ENCODE measurements at places on chromosomes 3 and 15. TPM values are rescaled to one million over a fixed set of nuclear protein-coding genes. Genes with fewer than 3 reads are reported as not detected.
A peak's percentile ranks its signal among the peaks of the same experiment; 100 is the strongest.

GRCh38 chr3:196971094-196971698, 2.6 kb upstream of the PIGZ start:
- DNase-seq = peak; percentile 67
- H3K4me1 ChIP-seq = peaks cover 16% of the 10 kb centered on the region
- H3K27ac ChIP-seq = no peak overlapping the region
- H3K27me3 ChIP-seq = no peaks in the 10 kb centered on the region
- H3K4me3 ChIP-seq = no peak overlapping the region

- H3K36me3 ChIP-seq = no peaks in the 10 kb centered on the region
- H3K27ac ChIP-seq = no peak overlapping the region
- H3K4me3 ChIP-seq = no peak overlapping the region
- no peak for DNase-seq
- no peaks in the 10 kb centered on the region for H3K4me1 ChIP-seq
Measured at GRCh38 chr15:38650936-38651327, 86.3 kb upstream of the RASGRP1 start.

GRCh38 chr3:189988322-189988721, 132.4 kb downstream of the P3H2 start:
- H3K36me3 ChIP-seq = no peaks in the 10 kb centered on the region
- no peaks in the 10 kb centered on the region for H3K27me3 ChIP-seq
- no peaks in the 10 kb centered on the region for H3K4me1 ChIP-seq
- H3K4me3 ChIP-seq = no peak overlapping the region

DNA sequence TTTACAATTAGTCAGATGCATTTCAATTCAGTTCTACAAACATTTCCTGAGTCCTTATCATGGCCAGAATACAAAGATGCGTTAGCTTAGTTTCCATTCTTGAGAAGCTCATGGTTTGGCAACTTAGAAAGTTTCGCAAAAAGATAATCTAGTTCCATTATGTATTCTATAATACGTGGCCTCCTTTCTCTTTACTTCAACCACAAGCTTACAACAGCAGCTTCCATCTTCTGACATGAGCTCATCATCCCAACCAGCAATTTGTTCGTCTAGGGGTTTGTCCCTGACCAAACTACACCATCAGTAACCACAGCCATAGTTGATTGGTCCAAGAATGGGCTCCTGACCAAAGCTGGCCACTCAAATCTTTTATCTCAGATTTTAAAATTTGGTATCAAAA, 267.6 kb upstream of the TBC1D5 start:
- H3K27me3 ChIP-seq = no peaks in the 10 kb centered on the region
- no peak overlapping the region for H3K27ac ChIP-seq
- no peaks in the 10 kb centered on the region for H3K4me1 ChIP-seq
- H3K36me3 ChIP-seq = no peaks in the 10 kb centered on the region

The COLQ gene
- total RNA-seq = 1.0 TPM

The SPINK8 gene
- not detected for total RNA-seq

The TEX55 gene
- not detected for total RNA-seq

Measured in liver (tissue), 10 donors.